Activated CD8-positive, alpha-beta T cell treated with anti-CD3 and anti-CD28 coated beads, Interleukin-2, amount 10 ng/mL, durations not matched to agents 7 days and 5 days (primary cell): ENCODE measurements at places on chromosomes 1 and 21. TPM values are rescaled to one million over a fixed set of nuclear protein-coding genes. Genes with fewer than 3 reads are reported as not detected.

- peak; percentile 60 for DNase-seq
Observed at GRCh38 chr21:42974832-42975820, 764 bp downstream of the PKNOX1 start.

Gene MATN1
- total RNA-seq, result not detected

GRCh38 chr21:25790878-25791204 lies 56.1 kb downstream of the GABPA start:
- DNase-seq, result no peak

- no peak for DNase-seq
Observed at GRCh38 chr1:68706639-68707317, 209.9 kb upstream of the DEPDC1 start.

DNA sequence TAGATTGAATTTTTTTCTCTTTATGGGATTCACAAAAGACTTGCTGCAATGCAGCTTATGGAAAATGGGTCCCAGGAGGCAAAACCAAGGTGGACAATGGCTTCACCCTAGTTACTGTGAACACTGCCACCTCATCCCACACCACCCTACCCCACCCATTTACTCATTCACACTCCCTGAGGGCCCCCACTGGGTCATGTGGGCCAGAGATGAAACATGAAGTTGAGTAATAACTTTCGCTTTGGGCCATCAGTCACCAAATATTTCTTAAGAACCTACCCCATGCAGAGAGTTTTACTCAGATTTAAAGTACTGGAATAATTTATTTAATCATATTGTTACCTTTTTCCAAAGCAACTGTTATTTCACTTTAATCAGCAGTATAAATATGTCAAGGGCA lies 191.8 kb downstream of the TPR start:
- no peak for DNase-seq

GRCh38 chr1:52918201-52918600 lies 3.3 kb downstream of the ECHDC2 start:
- DNase-seq, result no peak

DNA sequence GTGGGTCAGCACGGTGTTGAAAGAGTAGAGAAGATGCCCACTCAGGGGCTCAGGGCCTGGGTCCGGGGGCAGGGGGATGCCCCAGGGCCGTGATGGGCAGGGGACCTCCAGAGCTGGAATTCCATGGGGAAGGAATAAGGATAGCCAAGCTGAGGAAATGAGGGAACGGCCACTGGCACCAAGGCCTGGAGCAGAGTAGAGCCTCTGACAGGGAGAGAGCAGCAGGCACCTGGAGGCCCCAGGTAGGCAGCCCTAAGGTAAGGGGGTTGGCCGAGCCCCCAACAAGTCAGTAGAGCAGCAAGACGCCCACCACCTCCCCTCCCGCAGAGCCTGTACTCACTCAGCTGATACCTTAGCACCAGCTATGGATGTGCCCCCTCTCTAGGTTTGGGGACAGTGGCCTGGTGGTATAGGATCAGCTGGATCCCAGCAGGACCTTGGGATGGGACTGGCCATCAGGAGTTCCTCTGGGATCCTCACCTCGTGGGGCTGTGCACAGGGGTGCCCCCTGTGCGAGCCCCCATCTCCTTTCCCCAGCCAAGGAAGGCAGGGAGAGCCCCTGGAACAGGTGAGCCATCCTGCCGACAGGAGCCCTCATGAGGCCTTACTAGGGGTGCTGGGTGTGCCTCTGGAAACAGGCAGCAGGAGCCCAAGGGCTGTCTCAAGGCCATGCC lies 21.0 kb upstream of the ARF1 start:
- no peak for DNase-seq

DNA sequence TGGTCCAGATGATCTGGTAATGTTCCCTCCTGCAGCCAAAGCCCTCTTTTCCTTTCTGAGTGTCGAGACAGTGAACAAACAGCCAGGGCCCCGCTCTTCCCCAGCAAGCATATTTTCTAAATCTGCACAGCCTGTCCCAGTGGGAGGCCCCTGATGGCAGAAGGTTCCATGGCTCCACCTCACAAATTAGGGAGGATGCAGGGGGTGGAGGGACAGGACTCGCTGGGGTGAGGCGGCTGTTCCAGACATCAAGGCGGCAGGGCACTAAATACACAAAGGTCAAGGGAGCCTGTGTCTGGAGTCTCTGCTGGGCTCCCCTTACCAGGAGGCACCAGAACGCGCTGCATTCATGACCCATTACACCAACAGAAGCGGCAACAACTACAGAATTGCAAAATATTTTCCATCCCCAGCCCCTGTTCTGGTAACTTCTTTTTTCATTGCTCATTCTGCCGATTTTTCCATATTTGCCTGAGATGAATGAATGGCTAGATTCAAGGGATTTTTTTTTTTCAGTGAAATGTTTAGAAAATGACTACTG lies 27.0 kb upstream of the PRELP start:
- DNase-seq, result no peak

DNA sequence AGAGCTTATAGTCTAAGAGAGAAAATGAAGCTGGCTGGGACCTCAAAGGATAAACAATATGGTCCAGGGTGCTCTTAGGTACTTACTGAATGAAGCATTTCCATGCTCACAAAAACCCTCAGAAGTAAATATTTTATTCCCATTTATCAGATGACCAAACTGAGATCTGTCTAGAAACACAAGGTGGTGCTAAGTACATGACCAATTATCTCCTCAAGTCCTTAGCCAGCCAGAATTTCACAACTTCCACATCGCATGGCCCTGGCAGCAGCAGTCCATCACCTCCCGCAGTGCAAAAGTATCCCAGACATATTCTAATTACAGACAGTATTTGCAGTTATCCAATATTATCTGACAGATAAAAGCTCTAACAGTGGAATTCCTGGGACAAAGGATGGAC lies 321.7 kb upstream of the PROX1 start:
- DNase-seq, result no peak

DNA sequence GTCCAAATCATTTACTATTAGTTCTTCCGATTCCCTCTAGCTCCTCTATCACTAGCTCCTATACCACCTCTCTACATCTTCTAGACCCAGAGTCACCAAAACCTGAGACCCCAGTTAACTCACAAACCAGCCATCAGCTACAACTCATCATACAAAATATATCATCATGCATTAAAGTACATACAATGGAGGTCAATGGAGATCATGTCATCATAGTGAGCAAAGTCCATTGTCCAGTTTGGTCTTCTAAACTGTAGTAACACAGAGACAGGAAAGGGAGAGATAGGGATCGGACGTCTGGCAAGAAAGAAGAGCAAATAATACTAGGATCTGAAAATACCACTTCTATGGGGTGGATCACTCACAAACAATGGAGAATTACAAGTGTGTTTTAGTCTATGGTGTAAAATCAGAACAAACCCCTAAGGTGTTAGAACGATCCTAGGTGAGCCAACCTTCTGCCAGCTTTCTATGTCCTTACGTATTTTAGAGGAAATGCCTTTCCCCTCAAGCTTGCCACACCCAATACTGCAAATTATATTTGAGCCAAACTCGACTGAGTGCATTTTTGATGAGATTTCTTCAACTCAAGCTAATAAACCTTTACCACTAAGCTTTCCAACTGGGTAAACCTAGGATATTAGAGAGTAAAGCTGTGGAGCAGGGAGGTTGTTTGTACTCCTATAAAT lies 3.9 kb downstream of the ADIPOR1 start:
- no peak for DNase-seq

Gene CR1L
- total RNA-seq, result not detected

Gene KRTAP12-3
- total RNA-seq, result not detected

- no peak for DNase-seq
Observed at GRCh38 chr1:185788386-185788785, 54.2 kb downstream of the HMCN1 start.
